ENCODE measurements at places on chromosomes 1 and 21.

- no peak for DNase-seq
These were observed 4.7 kb upstream of the ITGB2 start for GRCh38 chr21:44925378-44925755.

DNA sequence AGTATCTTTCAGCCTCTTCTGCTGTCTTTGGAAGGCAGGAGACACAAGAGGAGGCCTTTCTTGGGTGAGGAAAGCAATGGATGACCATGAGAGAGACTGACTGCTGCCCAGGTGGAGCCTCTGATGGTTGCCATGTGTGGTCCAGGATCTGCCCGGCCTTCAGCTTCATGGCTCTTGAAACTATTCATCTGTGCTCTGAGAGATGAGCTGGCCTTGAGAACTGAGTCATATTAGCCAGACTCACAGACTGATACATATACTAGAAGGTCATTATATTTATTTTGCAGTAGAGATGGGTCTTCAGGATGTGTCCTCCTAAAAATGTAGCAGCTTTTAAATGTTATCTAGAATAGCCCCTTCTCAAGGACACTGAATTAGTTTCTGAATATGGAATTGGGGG lies 33.7 kb downstream of the PTGFRN start:
- no peak for DNase-seq

- DNase-seq: no peak
These were observed 3.0 kb upstream of the SESN2 start for GRCh38 chr1:28256197-28256827.

- no peak for DNase-seq
These were observed 10.8 kb upstream of the ANGPTL7 start for GRCh38 chr1:11178021-11179015.

- no peak for DNase-seq
These were observed 8.0 kb upstream of the CA6 start for GRCh38 chr1:8937701-8938100.

DNA sequence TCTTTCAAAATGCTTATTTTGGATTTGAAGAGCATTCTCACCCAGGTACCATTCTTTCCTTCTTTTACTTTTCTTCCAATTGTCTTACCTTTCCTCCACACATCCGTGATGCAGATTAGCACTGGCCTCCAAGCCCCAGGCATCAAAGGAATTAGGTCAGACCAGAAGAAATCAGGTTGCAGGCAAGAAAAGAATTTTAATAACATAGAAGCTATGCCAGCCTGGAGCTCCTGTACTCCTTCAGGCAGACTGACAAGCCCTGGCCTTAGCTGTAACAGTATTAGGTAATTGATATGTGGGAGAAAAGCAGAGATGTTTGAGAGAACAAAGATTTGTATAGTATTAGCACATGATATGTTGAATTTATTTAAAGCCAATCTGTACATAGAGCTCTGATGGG lies 390.4 kb upstream of the ADGRL2 start:
- DNase-seq: no peak

DNA sequence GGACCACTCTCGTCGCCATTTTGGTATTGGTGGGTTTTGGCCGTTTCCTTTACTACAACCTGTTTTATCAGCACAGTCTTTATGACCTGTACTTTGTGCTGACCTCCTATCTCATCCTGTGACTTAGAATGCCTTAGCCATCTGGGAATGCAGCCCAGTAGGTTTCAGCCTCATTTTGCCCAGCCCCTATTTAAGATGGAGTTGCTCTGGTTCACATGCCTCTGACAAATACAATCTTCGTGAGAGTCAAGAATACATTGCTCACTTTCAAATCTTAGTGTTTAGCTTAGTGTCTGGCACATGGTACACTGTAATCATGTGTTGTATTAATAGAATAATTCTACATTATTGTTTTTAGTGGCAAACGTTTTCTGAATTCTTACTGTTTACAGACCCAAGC lies 88.9 kb downstream of the BACH1 start:
- DNase-seq: no peak

DNA sequence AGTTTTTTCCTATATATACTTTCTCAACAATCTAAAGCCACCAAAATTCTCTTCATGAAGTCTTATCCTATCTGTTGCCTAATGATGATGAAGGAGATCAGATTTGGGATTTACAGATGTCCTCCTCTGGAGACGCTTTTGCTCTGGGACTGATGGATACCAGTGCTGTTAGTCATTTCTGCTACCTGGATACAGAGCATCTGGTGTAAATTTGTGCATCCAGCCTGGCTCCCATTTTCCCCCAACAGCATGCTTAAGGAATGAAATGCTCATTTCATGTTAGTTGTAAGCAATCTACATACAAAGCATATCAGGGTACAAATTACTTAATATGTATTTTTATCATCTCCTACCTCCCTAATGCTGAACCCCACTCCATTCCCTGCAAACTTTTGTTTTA lies 57.7 kb downstream of the HNRNPR start:
- DNase-seq: no peak

- no peak for DNase-seq
These were observed 8.7 kb downstream of the TOR3A start for GRCh38 chr1:179090522-179090921.

DNA sequence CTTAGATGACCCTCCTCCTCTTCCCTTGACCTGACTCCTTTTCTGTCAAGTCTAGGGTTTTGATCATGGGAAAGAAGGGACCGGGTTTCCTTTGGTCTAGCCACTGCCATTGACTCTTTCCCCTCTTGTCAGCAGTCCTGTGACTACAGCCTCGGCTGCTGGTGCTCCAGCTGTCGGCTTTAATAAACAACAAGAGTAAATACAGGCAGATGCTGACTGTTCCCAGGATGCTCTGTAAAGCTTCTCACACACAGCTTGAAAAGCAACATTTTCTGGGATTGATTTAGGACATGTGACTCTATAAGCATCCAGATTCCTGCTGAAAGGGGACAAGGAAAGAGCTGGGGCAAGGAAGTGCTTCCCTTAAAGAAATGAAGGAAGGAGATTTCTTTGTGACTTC lies 53.5 kb upstream of the CTTNBP2NL start:
- no peak for DNase-seq

- no peak for DNase-seq
These were observed 141.7 kb downstream of the GALNT2 start for GRCh38 chr1:230208619-230209261.

DNA sequence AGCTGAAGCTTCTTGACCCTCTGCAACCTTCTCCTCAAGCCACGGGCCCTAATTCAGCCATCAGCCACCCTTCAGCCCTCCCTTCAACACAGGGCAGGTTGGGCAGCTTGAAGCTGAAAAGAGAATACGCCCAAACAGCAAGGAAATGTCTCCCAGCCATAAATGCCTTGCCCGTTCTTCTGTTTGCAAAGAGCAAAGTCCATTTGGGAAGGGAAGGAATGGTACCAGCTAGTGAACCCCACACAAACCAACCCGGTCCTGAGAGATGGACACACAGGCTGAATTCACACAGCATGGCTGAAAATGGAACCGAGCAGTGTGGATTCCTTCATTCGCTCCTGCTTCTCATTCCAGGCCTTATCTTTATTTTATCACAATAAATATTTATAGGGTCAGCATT lies 11.5 kb downstream of the PLEKHA6 start:
- no peak for DNase-seq

DNA sequence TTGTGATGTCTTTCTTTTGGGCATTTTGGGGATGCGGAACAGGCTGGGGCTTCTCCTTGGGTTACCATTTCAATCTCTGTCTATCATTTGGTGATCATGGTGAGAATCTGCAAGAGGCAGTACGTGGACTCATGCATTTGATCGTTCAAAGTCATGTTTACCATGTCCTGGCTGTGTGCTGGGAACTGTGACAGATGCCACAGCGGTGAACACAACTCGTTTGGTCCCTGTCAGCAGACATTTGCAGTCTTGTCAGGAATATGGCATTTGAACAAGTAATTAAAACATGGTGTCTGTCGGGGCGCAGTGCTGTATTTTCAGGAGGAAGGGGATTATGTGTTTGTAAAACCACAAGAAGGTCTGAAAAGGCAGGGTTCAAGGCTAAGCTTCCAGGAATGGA lies 103.3 kb upstream of the IGSF21 start:
- no peak for DNase-seq

- no peak for DNase-seq
These were observed 1.8 kb downstream of the RD3 start for GRCh38 chr1:211490038-211490678.

DNA sequence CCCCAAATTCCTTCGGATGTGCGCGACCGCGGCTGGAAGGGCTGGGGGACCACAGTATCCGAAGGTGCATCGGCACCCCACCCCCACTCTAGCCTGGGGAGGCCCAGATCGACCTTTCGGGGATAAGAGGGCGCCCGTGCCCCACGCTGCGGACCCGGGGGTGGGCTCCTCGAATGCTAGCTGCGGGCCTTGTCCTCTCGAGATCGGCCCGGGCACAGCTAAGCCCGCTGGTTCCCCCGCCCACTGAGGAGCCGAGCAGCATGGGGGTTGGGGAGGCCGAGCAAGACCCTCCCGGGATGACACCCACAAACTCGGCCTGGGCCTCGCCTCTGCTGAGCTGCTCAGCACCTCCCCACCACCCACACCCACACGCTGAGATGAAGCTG lies 653 bp upstream of the IFFO2 start:
- no peak for DNase-seq

- no peak for DNase-seq
These were observed 14.9 kb downstream of the MAP3K7CL start for GRCh38 chr21:29145354-29145782.

DNA sequence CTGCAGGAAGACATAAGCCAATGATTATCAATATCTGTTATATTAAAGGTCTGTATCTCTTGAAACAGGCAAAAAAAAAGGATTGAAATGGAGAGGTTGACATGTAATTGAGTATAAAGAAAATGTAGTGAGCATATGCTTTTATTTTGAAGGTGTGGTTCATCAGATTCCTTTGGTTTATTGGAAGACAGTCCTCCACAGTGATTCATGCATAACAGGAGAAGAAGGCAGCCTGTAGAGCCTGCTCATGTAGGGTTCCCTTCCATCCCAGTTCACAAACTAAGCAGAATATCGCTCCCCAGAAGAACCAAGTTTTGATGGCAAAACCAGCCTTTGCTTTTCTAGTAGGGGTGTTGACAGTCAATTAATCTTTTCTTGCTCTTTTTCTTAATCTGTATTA lies 1016.8 kb upstream of the ADGRL4 start:
- no peak for DNase-seq

GRCh38 chr1:203286161-203286984 lies 18.9 kb upstream of the BTG2 start:
- DNase-seq: no peak

- no peak for DNase-seq
These were observed 1.5 kb downstream of the GPATCH4 start for GRCh38 chr1:156599811-156600210.

DNA sequence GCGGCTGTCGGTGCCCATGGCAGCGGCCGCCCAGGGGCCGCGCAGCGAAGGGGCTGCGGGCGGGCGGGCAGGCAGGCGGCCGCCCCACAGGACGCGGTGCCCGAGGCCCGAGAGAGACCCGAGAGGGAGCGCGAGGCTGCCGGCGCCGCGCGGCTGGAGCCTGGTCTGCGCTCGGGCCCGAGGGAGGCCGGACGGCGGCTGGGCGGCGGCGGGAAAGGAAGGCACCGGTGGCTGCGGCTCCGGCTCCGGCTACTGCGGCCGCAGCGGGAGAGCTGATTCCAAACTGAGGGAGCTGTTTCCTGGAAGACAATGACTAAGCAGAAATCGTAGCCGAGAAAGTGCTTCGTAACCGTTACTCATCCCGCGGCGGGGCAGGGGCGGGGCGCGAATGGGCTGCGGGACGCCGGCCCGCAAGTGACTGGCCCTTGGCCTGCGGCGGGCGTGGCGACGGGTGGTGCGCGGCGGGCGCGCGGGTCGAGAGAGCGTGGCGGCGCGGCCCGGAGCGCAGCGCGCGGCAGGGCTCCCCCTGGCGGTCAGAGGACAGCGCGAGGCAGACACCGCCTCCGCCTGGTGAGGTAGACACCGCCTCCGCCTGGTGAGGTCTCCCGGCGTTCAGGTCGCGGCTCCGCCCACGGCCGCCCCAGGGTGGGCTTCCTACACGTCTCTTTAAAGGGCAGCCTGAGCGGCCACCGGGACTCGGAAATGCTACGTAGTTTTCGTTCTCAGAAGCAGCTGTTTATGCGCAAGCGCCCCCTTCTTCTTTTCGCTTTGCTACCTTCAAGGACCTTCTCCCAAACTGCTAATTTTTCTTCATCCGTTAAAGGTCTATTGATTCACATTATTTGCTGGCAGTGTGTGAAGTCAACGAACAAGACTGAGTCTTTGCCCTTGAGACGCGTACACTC lies at the start of gene GCLM:
Gene GCLM (minus strand): TSS at position 285 of the 905 bp plus-strand sequence. CDS start 267 bp downstream, at position 18.
- DNase-seq: peak; percentile 94

DNA sequence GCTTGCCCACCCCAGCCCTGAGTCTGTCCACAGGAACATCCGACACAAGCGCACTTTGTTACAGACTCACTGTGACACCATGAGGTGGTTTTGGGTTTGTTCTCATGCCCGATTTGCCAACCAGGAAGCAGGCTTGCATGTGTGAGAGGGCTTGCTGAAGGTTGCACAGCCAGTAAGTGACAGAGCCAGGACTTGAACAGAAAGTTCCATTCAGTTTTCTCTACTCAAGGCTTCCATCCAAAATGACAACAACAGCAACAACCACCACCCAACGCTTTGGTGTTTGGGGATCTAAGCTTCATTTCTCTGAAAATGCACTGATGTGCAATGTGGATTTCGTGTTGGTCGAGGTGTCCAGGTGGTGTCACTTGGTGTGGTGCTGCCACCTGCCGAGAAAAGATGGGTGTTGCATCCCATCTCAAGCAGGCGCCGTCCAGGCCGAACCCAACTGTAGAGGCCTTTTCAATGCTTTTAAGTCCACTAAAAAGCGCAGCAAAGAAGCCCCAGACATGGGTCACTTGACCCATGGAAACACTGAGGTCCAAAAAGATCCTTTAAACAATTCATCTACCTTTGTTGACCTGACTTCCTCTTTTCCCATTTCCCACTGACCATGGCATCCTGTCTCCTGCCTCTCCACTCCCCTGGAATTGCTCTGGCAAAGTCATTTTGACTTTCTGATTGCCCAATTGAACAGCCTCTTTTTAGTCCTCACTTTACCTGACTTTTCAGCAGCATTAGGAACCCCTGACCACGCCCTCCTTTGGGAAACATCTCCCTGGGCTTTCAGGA lies 12.2 kb downstream of the CITED4 start:
- peak; percentile 58 for DNase-seq

GRCh38 chr1:69777971-69778370 lies 210.2 kb downstream of the LRRC7 start:
- DNase-seq: no peak

DNA sequence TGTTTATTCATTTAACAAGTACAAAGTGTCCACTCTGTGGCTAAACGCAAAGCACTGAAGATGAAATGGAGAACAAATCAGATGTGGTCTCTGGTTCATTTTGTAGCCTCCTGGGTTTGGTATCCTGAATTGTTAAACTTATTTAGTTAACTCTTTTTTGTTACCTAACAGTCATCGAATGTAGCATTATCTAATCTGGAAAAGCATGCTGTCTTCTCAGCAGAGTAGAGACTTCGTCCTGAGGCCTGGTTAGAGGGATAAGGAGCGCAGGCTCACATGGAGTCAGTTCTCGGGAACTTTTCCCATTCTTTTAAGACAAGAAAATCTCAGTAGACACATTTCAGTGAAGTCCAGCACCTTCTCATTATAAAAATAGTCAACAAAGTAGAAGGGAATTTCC lies 33.1 kb upstream of the SH3D21 start:
- no peak for DNase-seq

All from stimulated activated CD4-positive, alpha-beta T cell treated with anti-CD3 and anti-CD28 coated beads, TNF-alpha, amount 100 ng/mL, for 4 hours (primary cell).